Stimulated activated CD8-positive, alpha-beta memory T cell treated with anti-CD3 and anti-CD28 coated beads, Interleukin-4, amount 100 ng/mL, for 4 hours (primary cell): ENCODE measurements at places on chromosomes 12 and 14.

DNA sequence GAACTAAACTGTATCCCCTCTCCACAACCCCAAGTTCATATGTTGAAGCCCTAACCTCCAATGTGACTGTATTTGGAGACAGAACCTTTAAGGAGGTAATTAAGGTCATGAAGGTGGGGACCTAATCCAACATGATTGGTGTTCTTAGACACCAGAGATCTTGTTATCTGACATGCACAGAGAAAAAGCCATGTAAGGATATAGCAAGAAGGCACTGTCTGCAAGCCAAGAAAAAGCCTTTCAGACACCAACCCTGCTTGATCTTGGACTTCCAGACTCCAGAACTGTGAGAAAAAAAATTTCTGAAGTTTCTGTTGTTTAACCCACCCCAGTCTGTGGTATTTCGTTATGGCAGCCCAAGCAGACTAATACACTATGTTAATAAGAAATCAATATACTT is 62.2 kb upstream of the CFL2 start:
- DNase-seq = no peak

DNA sequence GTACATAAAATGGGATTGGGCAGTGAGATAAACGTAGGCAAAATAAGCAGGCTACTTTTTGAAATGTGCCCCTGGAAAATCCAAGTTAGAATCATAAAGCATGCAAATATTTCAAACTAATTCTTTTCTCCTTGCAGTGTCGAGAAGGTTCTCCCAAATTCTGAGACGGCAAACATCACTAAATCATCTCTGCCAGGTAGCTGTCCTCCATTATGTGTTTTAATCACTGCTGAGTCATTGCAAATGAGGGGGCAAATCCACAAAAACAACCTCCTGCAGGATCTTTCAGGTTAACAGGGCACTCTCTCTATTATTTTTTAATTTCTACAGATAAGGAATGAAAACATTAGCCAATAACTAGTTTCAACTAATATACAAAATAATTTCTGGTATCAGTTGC is 63.2 kb upstream of the RIC8B start:
- DNase-seq = no peak

GRCh38 chr12:113948151-113948914 is 17.8 kb downstream of the RBM19 start:
- no peak for DNase-seq

DNA sequence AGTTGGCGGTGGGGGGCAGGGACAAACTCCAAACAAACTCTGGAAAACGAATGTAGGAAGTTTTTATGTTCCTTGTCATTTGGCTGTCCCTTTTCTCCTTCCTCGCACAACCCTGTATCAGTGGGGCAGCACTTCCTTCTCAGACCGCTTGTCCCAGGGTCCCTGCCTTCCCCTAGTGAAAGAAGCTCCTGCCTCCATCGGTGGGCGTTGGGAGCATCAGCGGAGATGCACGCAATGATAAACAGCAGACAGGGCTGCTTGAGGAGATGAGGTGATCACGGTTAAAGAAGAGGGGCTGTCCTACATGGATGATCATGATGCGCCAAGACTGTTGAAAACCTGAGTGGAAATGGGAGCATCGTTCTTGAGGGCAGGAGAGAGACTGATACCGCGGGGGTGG is 620 bp downstream of the C1S start:
- DNase-seq = no peak

DNA sequence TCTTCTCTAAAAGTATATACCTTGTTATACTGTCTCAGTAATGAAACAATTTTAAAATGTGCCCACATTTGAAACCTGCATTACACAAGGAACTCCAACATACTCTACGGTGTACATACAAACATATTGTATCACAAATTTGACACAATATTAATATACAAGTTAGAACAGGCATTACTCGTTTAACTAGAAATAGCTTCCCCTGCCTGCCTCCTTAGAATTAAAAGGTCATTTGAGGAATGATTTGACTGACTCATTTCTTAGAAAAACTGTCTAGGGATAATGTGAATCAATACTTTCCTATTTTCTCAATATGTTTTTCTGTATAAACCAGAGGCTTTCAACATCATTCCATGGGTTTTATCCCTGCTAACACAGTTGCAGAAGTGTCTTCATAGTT is 73.7 kb downstream of the STON2 start:
- no peak for DNase-seq

DNA sequence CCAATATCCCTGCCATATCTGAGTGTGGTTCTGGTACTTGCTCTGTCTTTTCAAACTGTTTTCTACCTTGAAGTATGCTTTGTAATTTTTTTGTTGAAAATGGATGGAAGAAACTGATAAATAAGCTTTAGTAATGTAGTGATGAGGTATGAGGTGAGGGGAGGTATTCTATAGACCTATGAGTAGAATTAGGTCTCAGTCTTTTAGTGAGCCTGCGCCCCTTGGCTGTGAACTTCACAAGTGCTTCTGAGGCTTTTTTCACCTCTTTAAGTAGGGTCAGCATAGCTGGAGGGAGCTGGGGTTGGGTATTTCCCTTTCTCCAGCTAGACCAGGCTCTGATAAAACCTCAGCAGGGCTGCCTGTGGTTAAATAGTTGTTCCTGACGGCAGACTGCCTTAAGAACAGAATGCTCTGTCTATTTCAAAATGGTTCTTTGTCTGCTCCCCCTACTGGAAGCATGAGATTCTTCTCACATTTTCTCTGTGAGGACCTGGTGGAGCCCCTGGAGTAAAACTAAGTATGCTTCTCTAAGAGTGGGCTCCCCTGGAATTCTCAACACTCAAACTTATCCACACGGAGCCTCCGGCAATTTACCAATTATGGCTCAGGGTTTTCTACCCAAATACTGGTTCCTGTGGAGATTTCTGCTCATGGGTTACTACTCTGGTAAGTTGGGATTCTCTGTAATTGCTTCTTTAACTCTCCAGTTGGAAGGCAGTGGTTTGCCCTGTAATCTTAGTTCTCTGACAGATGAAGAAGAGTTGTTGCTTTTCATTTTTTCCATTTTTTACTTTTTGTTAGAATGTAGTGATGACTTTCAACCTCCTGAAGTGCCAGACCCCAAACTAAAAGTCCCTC is 13.1 kb downstream of the KRT5 start:
- DNase-seq = no peak

- DNase-seq = no peak
Measured at GRCh38 chr12:116595672-116596071, 36.5 kb downstream of the MAP1LC3B2 start.

- DNase-seq = no peak
Measured at GRCh38 chr14:58640959-58641358, 3.2 kb downstream of the DACT1 start.

GRCh38 chr12:40937891-40938290 is 245.7 kb downstream of the CNTN1 start:
- no peak for DNase-seq

GRCh38 chr12:96190413-96191108 is 3.6 kb upstream of the ELK3 start:
- no peak for DNase-seq

- no peak for DNase-seq
Measured at GRCh38 chr14:87045246-87045645, 947.7 kb downstream of the GALC start.
